ENCODE measurements at places on chromosomes 5 and 9.

- no peak for DNase-seq
These were observed 683 bp downstream of the OSMR start for GRCh38 chr5:38846379-38847011.

DNA sequence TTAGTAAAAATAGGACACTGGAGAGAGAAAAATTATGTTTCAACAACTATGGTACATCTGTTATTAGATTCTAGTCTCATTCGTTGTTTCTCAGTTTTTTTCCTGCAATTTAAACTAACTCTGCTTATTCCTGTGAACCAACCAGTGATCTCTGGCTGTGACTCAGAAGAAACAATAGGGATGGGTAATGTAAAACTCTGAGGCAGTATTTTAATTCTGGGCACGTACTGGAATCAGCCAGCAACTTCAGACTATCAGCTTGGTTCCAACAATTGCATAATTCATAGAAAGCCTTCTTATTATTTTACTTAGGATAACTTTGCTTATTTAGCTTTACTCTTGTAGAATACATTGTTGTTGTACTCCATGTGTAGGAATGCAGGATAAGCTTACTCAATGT is 28.8 kb downstream of the MLLT3 start:
- no peak for DNase-seq

GRCh38 chr5:7146886-7147285 is 249.1 kb upstream of the ADCY2 start:
- no peak for DNase-seq

- peak; percentile 57 for DNase-seq
These were observed 48.0 kb upstream of the CAST start for GRCh38 chr5:96614110-96614691.

DNA sequence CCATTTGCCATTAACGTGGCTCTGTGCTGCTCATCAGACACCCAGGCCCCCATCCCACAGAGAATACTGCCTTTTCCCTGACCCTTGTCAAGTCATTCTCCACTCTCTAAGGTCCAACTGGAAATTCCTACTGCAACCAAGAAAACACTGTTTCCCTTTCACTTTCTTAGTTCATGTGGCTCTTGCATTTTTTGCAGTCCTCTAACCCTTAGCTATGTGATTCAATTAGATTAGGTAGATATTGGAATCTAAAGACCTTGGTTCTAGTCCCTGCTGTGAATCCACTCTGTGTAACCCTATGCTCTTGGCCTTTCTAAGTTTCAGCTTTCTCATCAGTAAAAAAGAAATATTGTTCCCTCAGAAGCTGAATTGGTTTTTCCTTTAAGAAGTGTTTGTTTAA is 649.4 kb downstream of the CCDC171 start:
- no peak for DNase-seq

DNA sequence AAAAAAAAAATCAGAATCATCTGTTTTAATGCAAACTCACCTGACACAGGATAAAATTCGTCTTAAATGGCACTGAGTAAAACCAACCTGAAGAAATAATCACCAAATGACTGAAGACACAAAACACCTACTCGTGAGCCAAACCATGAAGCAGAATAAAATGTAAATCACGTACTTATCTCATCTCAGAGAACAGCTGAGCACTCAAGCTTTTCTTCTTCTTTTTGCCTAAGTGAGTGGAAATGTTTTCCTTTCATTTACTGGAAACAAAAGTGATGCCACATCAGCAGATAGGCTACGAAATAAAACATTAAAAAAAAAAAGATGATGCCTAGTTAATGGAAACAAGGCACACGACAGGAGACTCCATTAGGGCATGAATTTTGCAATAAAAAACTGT is 36.4 kb downstream of the ATPSCKMT start:
- no peak for DNase-seq

- DNase-seq = no peak
These were observed 493.7 kb downstream of the ENC1 start for GRCh38 chr5:74146796-74147195.

- no peak for DNase-seq
These were observed 82.1 kb upstream of the ASS1 start for GRCh38 chr9:130362691-130363090.

- DNase-seq = no peak
These were observed 28.6 kb upstream of the CPEB4 start for GRCh38 chr5:173859408-173860159.

GRCh38 chr5:135559354-135559753 is 19.4 kb downstream of the CXCL14 start:
- DNase-seq = no peak

DNA sequence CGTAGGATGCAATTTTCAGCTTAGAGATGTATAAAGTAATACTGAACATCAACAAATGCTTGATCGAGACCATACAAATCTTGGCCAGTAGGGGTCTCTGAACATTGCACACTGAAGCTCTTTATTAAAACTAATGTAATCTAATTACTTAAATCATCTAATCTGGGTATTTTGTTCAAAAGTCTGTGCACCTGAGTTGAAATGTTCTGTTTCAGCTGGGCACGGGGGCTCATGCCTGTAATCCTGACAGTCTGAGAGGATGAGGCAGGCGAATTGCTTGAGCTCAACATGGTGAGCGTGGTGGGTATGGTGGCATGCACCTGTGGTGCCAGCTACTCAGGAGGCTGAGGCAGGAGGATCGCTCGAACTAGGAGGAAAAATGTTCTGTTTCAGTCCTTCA is 41.0 kb downstream of the ESM1 start:
- no peak for DNase-seq

DNA sequence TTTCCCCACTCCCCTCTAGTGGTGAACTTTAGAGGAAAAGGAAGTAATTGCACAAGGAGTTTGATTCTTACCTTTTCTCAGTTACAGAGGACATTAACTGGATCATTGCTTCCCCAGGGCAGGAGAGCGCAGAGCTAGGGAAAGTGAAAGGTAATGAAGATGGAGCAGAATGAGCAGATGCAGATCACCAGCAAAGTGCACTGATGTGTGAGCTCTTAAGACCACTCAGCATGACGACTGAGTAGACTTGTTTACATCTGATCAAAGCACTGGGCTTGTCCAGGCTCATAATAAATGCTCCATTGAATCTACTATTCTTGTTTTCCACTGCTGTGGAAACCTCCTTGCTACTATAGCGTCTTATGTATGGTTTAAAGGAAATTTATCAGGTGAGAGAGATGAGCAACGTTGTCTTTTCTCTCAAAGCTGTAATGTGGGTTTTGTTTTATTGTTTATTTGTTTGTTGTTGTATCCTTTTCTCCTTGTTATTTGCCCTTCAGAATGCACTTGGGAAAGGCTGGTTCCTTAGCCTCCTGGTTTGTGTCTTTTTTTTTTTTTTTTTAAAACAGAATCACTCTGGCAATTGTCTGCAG is 25.3 kb downstream of the SLC22A5 start:
- peak; percentile 89 for DNase-seq

DNA sequence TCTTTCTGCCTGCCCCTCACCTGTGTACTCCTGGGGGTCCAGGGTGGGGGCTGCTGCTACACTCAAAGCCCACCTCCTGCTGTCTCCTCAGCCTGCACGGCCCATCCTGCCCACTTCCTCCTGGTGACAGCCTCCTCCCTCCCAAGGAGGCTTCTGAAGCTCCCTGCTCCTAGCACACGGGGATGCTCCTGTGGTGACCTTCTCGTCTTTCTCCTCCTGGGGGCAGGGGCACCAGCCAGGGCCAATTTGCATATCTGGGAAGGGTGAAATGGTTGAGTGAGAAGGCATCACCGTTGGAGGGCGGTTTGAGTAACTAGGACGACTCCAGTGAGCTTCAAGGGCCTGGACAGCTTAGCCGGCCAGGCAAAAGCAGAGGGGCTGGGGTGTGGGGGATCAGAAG is 51.9 kb upstream of the COL5A1 start:
- DNase-seq = no peak

- no peak for DNase-seq
These were observed 15.7 kb downstream of the LPCAT1 start for GRCh38 chr5:1507961-1508658.

Data from NCI-H2171 treated with DMSO at 0.1 percent for 48 hours (cell line).